Cortex of kidney (tissue), 1 donor: ENCODE measurements at places on chromosomes 16 and 17.

- DNase-seq, result no peak
These were observed 94.8 kb upstream of the DNAH17 start for GRCh38 chr17:78672005-78672404.

DNA sequence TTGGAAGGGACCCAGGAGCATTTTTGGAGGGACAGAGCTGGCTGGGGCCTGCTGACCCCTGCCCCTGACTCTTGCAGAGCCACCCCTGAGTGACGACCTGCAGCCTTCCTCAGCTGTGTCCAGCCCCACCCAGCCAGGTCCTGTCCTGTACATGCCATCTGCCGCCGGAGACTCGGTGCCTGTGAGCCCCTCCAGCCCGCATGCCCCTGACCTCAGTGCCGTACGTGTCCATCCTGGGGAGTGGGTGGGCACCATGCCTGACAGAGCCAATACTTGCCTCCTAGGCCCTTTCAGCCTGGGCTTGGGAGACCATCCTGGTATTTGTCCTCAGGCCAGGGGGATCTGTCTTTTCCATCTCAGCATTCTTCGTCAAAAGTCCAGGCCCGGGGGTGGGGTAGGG, 27.5 kb downstream of the UNC13D start:
- no peak for DNase-seq

- no peak for DNase-seq
These were observed 76.3 kb downstream of the AMFR start for GRCh38 chr16:56349086-56349415.

- no peak for DNase-seq
These were observed 44.2 kb upstream of the DNAJA2 start for GRCh38 chr16:47017636-47018035.

DNA sequence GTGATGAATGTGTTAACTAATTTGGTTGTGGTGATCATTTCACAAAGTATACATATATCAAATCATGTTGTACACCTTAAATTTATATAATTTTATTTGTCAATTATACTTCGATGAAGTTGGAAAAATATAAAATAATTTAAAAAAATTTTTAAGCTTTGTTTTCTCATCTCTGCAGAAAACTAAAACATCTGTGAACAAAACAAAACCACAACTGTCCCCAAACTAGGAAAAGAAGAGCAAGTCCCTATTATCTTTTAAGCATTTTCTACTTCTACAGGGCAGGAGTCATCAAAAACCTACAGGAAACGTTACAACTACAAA, 6.5 kb downstream of the HSDL1 start:
- no peak for DNase-seq

DNA sequence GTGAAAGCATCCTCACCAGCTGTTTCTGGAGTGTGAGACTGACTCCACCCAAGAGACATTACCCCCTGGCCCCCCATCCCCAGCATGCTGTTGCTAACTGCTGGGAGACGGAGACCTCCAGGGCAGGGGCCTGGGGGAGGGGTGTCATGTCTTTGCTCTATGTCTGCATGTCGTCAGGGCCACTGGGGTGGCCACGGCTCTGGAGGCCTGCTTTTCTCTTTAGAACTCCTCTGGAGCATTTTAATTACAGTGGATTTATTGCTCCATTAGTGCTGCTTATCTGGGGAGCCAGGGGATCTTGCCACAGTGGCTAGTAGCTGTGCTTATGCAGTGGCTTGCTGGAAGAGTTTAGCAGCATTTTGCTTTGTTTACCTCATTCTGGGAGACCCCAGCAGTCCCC, 32.3 kb downstream of the CLEC16A start:
- no peak for DNase-seq

DNA sequence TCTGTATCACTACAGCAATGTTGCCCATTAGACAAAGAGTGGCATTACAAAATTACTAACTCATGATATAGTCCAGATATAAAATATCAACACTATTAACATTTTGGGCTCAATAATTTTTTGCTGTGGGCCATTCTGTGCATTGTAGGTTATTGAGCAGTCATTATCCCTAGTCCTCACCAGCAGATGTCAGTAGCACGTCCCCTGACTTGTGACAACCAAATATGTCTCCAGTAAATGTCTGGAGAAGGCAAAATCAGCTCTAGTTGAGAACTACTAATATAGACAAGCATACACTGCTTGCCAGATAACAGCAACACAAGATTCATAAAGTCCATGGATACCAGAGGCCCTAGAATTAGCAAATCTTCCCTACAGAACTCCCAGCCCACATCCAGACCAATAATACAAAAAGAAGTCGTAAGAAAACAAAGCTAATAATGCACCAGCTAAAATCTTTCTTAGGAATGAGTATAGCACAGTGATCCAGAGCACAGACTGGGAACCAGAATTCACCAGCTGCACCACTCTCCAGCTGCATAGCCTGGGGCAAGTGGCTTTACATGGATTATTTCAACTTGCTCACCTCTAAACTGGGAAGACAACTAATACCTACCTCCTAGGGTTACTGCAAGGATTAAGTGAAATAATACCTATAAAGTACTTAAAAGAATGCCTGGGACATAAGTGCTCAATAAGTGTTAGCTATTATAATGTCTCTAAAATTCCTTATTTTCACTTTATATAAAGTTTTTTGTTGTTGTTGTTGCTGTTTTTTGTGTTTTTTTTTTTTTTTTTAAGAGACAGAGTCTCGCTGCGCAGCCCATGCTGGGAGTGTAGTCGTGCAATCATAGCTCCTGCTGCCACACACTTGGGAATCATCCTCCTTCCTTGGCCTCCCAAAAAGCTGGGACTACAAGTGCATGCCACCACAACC, 23.7 kb downstream of the HELZ start:
- DNase-seq, result no peak

GRCh38 chr17:57578608-57579225, 166.4 kb downstream of the CCDC182 start:
- no peak for DNase-seq

- DNase-seq, result no peak
These were observed 32.1 kb upstream of the JPT2 start for GRCh38 chr16:1645914-1646525.

DNA sequence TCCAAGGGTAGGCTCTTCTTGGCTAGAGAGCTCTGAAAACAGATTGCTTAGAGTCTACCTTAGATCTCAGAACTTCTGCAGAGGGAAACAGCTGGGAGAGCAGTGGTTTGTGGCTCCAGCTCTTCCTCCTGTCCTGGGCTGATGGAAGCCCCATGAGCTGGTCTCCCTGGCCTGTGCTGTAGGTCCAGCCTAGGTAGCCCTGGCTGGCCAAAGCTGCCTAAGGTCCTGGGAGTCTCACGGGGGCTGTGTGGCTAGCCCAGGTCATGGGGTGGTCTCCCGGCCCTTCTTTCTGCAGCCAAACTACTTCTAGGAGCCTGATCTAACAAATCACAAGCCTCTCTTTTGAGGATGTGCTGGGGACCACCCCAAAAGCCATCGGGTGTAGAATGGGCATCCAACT, 75.7 kb downstream of the MPRIP start:
- DNase-seq, result no peak
